NK-92 treated with Interleukin-12 subunit alpha and Interleukin-12 subunit beta, amount 100 ng/mL, for 24 hours (cell line): ENCODE measurements at places on chromosomes 3 and 15.

DNA sequence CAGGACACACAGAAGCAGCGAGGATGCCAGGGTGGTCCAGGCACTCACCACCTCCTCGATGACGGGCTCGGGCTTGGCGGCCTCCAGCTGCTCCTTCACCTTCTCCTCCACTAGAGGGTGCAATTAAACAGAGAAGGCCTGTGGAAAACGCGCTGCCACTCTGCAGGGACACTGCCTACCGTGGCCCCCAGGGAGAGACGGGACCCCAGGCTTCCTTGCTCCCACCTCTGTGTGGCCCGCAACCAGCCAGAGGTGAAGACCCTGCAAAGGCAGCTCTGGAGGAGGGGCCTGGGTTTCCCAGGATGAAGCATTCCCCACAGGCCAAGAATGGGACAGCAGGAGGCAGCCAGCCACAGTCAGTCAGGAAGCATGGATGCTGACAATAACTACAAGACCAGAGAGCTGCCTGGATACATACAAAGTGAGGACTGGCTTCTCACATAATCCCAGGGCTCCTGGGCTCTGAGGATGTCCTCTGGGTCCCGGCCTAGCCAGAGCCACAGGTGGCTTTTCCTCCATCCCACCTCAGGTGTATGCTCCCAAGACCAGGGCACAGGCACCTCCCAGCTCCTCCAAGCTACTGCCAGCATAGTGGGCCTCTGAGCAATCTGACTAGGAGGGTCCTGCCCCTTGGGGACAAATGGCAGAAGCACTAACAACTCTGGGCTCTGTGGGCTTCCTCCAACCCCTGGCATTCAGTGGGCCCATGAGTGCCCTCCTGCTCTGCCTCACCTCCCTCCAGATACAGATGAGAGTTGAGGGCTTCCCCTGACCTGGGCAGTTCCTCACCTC, 46.2 kb downstream of the PTH1R start:
- DNase-seq = no peak

DNA sequence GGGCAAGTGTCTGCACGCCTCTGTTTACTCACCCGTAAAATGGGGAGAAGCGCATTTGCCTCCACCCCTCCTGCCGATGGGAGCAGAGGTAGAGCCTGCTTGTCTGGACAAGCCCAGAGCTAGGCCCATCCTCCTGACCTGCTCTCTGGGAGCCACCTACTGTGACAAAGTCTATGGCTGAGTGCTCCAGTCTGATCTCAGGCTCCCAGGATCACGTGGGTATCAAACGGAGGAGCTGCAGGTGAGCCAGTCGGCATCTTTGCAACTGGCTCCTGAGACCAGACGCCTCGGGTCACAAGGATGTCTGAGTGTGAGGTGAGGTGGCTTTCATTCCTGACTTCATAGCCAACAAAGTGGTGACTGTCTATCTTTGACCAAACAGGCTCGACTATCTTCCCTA, 2.1 kb upstream of the ALDH1A3 start:
- DNase-seq = no peak

GRCh38 chr3:78941587-78941986, 826.2 kb downstream of the ROBO1 start:
- no peak for DNase-seq

- no peak for DNase-seq
These were observed at the start of gene ACP3 for GRCh38 chr3:132317229-132317948. TSS of gene ACP3 (plus strand) at chr3:132317407. CDS start at chr3:132317457, 50 bp downstream.

DNA sequence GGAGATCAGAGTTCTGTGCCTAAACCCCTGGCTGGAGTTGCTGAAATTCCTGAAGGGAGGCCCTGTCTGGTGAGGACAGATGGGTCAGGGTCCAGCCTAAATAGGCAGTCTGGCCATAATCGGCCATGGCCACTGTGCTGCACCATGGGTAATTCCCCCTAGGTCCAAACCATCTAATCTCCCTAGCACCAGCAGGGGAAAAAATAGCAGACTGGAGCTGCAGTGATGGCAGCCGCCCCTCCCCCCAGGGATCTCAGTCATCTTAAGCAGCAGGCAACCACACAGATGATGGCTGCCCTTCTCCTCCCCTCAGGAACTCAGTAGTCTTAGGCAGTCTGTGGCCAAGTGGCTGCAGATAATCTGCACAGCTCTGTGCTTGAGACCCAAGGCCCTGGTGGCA, 68.4 kb upstream of the CD96 start:
- DNase-seq = no peak

- no peak for DNase-seq
These were observed 50.9 kb upstream of the ZDHHC23 start for GRCh38 chr3:113896930-113897329.

DNA sequence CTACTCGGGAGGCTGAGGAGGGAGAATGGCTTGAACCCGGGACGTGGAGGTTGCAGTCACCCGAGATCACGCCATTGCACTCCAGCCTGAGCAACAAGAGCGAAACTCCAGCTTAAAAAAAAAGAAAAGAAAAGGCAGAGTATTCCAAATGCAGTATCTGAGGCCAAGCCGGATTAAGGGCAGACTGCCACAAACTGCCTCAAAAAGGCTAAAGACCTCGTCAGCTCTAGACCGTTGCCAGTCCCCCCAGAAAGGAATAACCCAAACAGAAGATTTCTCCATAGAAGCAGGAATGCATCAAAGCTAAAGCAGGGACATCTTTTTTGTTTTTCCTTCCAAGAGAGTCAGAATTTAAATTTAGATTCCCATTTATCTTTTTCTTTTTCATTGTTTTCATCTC, 72.9 kb downstream of the TM4SF4 start:
- no peak for DNase-seq

- DNase-seq = no peak
These were observed 84.6 kb downstream of the PPM1L start for GRCh38 chr3:160840590-160840989.

GRCh38 chr3:54578417-54578816, 349.4 kb downstream of the LRTM1 start:
- no peak for DNase-seq

DNA sequence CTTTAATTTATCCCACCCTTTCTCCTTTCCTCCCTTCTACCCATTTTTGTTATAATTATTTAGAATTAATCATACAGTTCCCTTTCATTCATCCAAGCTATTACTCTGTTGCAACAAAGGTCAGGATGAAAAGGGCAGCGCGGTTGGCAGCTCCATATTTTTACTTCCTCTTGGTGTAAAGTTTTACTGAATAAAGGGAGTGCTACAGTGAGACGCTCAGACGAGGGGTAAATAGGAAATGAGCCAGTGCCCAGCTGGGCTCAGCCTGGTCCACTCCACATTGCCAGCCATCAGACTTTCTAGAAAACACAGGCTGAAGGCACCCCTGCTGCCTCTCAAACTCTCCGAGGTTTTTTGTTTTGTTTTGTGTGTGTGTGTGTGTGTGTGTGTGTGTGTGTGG, 21.9 kb upstream of the ZBTB38 start:
- no peak for DNase-seq

- no peak for DNase-seq
These were observed 411 bp upstream of the PPP2R3A start for GRCh38 chr3:135965129-135965505.

DNA sequence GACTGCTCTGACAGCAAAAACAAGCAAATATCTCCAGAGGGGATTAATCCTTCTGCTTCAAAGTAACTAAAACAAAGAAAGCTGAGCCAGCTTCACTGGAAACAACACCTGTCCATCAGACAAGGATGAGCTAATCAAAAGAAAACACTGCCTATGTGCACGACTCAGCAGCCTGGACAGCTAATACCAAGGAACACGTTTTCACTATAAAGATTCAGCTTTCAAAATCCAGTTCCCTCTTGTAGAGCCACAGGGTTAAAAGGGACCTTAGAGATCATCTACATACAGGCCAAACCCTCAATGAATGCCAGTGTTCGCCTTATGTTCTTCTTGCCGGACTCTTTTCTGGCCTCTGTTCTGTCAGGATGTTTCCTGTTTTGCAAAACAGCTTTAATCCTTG, 6.9 kb downstream of the TUSC7 start:
- no peak for DNase-seq

GRCh38 chr3:101890716-101891115, 41.4 kb downstream of the NFKBIZ start:
- no peak for DNase-seq

DNA sequence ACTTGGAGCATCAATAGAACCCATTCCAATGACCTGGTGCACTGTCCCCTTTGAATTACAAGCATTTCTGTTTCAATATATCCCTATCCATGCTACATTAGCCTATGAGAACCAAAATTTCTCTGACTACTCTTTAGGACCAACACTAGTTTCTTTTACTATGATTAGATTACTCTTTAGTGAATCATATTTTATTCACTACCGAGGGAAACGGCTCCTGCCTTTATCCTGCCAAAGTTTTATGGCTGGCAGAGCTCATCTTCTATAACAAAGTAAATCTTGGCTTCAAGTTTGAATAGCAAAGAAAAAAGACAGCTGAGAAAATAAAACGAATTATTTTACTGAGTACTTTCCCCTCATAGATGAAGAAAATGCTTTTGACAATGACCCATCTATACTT, 120.9 kb downstream of the SLC9A9 start:
- no peak for DNase-seq

DNA sequence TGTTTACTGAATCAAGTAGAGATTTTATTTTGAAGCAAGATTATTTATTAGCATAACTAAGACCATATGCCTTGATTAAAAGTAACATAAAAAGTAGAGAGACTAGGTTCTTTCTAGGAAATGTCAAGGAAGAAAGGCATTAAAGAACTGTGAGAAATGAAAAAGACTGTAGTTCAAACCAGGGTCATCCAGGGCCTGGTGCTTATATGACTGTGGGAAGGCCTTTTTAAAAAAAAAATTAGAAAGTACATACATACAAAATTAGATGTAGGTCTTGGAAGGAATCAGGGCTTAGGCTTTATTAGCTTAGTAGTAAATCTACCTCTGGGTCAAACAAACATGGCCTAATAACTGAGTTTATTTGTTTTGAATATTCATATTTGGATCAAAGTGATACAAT, 173.9 kb upstream of the TBL1XR1 start:
- no peak for DNase-seq

GRCh38 chr3:61936344-61936937, 375.1 kb downstream of the PTPRG start:
- peak; percentile 2 for DNase-seq

DNA sequence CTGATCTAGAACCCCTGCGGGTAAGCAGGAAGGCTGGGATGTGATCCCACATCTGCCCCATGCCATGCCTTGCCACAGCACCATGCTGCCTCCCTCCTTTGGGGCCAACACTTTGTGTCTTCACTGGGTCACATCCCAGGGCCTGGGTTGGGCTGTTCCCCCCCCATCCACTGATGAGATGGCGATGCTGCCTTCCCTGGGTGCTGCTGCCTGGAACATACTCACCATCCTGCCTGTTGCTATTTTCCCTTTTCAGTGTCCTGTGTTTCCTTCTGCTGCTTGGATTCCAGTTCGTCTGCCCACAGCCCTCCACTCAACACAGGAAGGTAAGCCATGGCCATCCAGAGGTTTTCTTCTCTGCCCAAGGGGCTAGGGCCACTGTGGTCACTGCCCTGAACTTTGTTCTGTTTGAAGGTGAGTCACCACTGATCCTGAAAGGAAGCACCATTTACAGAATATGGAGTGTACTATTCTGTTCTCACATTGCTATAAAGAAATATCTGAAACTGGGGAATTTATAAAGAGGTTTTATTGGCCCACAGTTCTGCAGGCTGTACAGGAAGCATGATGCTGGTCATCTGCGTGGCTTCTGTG, 39.4 kb downstream of the THSD4 start:
- no peak for DNase-seq

DNA sequence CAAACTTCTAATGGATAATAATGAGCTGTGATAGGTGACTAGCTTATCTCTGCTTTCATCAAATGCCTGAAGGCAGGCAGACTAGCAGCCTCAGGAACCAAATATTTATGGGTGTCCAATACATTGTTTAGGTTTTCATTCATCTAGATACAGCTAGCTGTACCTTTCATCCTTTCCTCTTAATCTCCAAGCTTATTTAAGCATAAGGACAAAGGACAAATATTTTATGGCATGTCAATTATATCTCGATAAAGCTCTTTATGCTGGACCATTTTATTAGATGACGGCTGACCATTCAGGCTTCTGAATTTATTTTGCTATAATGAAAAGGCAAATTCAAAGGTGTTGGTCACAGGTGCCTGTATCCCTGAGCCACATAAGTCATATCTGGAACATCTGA, 16.9 kb downstream of the RBM15B start:
- DNase-seq = no peak

DNA sequence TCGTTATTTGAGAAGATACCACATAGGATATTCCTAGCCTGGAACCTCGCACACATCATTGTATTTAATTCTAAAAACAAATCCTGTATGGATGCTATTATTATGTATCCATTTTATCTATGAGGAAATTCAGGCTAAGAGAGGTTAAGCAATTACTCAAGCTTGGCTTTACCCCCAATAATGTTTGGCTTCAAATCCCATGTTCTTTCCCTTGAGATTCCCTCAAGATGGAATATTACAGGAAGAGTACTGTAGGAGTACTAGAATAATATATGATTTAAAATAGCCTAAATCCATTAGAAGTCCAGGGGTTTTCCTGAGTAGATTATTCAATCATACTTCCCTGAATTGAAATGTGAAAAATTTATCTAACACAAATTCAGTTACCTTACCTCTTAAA, 630.2 kb downstream of the ZNF385D start:
- DNase-seq = no peak

- peak; percentile 17 for DNase-seq
These were observed 54.0 kb downstream of the B3GNT5 start for GRCh38 chr3:183306798-183307671.

DNA sequence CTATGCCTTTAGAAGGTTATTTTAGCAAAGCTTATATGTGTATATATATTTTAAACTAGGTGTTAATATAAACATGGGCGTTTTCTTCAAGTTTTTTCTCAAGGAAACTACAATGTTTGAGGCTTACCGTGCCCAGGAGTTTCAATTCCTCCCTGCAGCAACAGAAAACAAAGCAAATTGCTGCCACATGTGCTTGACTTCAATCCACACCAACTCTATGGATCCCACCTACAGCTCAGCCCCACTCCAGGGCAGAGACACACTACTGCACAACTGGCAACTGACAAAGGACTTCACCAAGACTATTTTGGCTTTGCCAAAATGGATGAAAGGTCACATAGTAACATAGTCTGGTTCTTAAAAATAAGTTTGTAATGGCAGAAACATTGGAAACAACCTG, 346.6 kb downstream of the ERC2 start:
- DNase-seq = no peak

DNA sequence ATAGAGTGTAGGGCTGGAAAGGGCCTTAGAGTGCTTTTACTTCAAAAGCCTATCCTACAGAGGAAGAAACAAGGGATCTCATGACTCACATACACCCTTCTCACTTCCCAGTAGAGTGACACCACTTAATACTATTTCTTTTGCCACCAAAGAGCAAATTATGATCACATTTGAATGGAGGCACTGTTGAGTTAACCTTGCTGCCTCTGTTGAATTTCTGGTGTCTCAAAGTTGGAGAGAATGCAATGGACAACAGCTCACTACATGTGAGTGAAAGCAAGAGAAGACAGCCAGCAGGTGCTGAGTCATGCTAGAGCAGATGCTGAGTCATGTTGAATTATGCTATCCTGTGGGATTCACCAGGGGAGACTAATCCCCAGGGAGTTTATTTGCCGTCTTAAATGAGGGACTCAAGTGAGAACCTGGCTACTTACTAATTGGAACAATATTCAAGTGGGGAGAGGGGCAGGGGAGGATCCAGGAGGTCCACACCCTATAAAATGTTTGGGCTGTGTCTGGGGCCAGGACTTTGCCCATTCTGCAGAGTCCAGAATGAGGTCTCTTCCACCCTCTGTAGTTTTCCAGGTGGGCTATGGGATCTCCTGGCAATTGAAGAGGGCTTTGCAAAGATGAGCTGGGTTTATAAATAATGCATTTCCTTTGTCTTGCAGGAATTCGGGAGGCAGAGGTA, 35.8 kb downstream of the ST8SIA2 start:
- no peak for DNase-seq

GRCh38 chr3:73490453-73491286, 134.1 kb downstream of the PDZRN3 start:
- DNase-seq = no peak
